ENCODE measurements at places on chromosomes 6 and 20.

- no peak for DNase-seq
Measured at GRCh38 chr6:28811873-28812272, 111.9 kb downstream of the TRIM27 start.

DNA sequence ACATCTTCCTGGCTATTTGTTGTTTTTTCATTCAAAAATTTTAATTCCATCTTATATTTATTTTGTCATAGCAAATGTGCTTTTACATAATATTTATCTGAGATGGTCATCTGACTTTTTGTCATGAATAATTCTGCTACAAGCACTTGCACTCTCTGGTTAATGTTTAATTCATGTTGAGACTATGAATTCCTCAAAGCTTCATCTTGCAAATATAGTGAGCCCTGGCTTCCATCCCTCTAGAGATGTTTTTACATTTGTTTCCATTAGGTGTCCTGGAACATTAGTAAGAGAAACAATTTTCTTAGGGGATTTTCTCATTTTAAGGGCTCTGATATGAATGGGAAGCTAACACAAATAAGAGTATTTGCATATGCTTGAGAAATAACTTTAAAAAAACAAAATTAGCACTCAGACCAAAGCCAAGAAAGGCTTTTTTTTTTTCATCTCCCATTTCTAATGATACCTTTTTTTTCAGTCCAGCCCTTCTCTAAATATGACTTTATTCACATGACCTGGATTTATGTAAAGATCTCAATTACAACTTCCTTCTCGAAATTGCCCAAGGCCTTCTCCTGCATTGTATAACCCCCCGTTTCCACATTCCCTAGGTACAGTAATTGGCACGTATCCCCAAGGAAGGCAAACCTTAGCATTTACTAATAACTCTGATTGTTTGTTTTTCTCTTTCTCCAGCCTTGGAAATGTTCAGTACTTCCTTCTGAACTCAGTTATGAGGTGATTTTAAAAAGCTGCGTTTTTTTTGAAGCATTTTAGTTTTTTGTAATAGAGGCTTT lies 797.0 kb upstream of the GJE1 start:
- no peak for DNase-seq

DNA sequence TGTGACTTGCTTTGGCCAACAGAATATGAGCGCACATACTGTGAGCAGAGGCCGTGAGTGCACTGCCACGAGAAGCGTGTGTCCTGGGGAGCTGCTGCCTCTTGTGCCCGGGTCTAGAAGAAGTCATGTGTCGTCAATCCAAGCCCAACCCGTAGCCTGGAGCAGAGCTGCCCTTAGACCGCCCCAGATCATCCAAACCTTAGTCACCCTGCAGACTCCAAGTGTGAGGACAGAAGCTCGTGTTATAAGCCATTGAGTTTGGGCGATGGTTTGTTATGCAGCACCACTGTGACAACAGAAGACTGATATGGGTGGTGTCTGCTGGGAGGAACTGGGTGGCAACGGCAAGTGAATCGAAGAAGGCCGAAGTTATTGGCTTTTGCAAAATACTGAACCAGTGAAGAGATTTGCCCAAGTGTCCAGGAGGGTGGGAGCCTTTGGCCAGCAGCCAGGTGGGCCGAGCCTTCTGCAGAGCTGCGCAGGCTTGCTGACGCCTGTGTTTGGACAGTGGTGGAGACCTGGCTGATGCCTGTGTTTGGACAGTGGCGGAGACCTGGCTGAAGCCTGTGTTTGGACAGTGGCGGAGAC lies 101.3 kb upstream of the SULF2 start:
- DNase-seq = no peak

- DNase-seq = no peak
Measured at GRCh38 chr20:48732081-48732829, 95.5 kb downstream of the PREX1 start.

GRCh38 chr6:140029551-140029950 lies 655.1 kb upstream of the CITED2 start:
- no peak for DNase-seq

GRCh38 chr20:10673176-10673841 lies 490 bp downstream of the JAG1 start:
- no peak for DNase-seq

DNA sequence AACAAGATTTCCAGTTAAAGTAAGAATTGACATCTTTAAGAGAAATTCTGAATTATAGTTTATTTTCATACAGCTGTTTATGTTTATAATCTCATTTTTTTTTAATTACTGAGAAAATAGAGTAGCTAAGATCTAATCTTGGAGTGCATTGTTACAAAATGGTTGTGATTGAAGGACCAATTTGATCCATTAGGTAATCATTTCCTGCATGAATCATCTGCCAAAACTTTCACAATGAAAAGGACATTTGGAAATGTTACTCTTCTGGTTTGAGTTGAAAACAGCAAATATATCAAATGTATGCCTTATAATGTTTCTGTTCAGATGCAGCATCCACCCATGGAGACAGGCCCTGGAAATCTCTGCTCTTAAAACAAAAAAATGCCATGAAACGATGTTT lies 19.0 kb downstream of the TUBB2A start:
- no peak for DNase-seq

GRCh38 chr20:17816804-17817587 lies 117.2 kb downstream of the BANF2 start:
- DNase-seq = no peak

GRCh38 chr6:158653577-158654354 lies 3.9 kb downstream of the SYTL3 start:
- DNase-seq = peak; percentile 70

DNA sequence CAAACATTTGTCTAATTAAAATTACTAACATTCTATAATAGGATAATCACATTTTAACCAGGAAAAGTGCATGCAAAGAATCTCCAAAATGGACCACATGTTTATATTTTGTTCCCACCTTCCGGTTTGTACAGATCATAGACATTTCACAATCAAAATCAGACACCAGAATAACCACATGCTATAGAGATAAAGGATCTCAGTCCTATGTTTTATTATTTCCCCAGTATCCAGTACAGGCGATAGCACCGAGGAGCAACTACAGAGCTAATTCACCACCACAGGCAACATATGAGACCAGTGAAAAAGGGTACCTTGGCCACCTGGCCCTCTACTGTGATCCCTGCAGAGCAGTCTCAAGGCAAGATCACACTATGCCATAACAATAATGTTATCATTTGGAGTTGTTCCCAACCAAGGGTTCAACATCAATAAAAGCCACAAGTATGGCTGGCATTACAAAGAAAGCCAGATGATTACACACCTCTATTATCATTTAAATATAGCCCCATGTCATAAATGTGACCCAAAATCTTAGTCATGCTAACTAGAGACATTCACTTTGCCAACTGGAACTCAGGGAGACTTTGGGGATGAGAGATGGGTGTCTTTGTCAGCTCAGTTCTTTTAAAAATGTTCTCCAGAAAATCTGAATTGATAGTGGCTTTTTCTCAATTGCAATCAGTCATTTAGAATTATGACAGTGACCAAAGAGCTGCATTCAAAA lies 46.7 kb downstream of the RALGAPA2 start:
- no peak for DNase-seq

GRCh38 chr6:110549277-110549676 lies 72.9 kb upstream of the SLC22A16 start:
- DNase-seq = no peak

DNA sequence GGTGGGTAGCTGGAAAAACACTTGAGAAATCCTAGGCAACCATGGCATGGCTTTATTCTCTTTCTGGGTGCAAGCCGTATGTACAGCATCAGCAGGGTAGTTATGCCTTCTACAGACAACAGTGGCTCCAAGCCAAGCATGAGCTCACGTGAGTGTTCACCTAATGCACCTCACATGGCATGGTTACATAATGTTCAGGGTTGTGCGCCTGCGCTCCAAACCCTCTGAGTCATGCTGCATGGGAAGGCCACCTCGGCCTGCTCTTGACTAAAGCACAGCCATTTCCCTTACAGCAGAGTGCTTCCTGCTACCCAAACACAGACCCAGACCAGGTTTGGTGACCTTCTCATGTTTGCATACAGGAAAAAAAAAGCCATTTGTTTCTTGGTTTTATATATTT lies 96.2 kb downstream of the VIP start:
- DNase-seq = no peak

DNA sequence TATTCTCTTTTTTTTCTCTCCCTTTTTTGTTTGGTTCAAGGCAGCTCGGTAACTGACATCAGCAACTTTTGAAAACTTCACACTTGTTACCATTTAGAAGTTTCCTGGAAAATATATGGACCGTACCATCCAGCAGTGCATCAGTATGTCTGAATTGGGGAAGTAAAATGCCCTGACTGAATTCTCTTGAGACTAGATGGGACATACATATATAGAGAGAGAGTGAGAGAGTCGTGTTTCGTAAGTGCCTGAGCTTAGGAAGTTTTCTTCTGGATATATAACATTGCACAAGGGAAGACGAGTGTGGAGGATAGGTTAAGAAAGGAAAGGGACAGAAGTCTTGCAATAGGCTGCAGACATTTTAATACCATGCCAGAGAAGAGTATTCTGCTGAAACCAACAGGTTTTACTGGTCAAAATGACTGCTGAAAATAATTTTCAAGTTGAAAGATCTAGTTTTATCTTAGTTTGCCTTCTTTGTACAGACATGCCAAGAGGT lies 10.6 kb downstream of the HEY2 start:
- no peak for DNase-seq

GRCh38 chr6:117169064-117169665 lies 96.2 kb upstream of the VGLL2 start:
- no peak for DNase-seq

Data from stimulated activated CD8-positive, alpha-beta memory T cell treated with anti-CD3 and anti-CD28 coated beads, Interleukin-2, amount 100 ng/mL, for 1 hour (primary cell).